Right lobe of liver (tissue), 6 donors: ENCODE measurements at places on chromosomes 7 and 10.
A peak's percentile ranks its signal among the peaks of the same experiment; 100 is the strongest.

- H3K27ac ChIP-seq: no peak overlapping the region
- no peak overlapping the region for H3K4me3 ChIP-seq
- H3K4me1 ChIP-seq: no peaks in the 10 kb centered on the region
- DNase-seq: no peak
Measured at GRCh38 chr7:40946549-40946948, 756.3 kb downstream of the INHBA start.

DNA sequence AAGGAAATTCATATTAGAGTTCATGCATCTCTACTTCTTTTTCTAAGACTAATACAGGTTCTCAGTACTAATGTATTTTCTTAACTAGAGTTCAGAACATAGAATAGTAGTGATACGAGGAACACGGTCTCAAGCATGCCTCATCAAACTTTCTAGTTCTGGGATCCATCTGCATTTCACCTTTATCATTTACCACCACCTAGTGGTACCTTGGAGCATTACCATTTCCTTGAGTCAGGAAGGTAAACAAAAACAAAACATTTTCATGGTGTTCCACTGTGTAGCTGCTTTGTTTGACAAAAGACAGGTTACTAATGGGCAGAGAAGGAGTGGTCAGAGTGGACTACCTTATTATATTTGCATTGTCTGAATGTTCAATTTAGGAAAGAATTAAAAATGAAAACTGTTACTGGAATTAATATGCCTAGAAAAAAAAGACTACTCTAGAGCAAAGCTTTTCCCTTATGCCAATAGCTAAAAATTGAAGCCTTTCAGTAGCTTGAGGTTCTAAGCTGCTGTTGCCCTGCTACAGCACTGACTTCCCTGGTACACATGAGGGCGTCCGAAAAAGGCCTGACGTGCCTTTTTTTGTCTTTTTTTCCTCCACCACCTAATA, 44.5 kb downstream of the STARD3NL start:
- no peak for DNase-seq
- no peak overlapping the region for H3K4me3 ChIP-seq
- H3K4me1 ChIP-seq: no peaks in the 10 kb centered on the region
- H3K27ac ChIP-seq: no peak overlapping the region
- peaks cover 3% of the 10 kb centered on the region for H3K36me3 ChIP-seq

DNA sequence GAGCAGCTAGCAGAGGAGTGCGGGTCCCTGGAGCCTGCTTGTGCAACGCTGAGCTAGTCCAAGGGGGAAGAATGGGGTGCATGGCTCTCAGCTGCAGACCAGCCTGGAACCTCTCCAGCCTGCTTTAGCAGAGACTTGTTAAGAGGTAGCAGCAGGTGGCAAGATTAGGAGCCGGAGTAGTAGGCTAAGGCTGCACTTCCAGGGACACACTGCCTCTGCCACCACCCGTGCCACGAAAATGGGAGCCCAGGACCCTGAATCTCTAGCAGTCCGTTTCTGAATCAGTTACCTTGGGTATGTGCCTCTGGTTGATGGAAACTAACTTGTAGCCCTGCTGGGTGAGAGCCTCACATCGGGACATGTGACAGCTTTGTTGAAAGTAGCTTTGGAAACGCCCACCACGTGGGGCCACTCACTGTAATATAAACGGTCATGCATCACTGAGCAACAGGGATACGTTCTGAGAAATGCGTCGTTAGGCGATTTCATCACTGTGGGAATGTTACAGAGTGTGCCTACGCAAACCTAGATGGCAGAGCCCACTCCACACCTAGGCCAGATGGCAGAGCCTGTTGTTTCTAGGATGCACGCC, 25.9 kb downstream of the HTRA1 start:
- no peak overlapping the region for H3K4me3 ChIP-seq
- H3K4me1 ChIP-seq: no peaks in the 10 kb centered on the region
- H3K27ac ChIP-seq: no peak overlapping the region

GRCh38 chr10:27035163-27035562, 65.1 kb downstream of the ANKRD26 start:
- no peak overlapping the region for H3K4me3 ChIP-seq
- no peak for DNase-seq
- no peaks in the 10 kb centered on the region for H3K27me3 ChIP-seq
- H3K36me3 ChIP-seq: peaks cover 7% of the 10 kb centered on the region
- H3K4me1 ChIP-seq: no peaks in the 10 kb centered on the region
- H3K27ac ChIP-seq: no peak overlapping the region

DNA sequence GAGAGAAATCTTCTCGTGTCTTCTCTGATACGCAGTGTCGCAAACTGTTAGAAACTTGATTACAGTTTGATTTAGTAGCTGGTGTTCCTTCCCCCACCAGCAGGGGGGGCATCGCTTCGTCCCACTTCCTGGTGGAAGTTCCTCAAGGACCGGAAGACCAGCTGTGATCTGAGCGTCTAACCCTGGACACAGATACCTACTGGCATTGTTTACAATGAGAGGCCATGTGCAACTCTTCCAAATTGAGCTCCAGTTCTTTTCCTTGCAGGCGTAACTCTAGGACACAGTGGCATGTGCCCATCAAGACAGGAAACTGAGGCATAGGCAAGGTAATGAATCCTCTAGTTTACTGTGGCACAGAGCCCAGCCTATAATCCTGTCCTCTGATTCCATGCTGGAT, 219.0 kb downstream of the CCDC3 start:
- no peak overlapping the region for H3K27ac ChIP-seq
- no peaks in the 10 kb centered on the region for H3K4me1 ChIP-seq
- H3K4me3 ChIP-seq: no peak overlapping the region
- H3K27me3 ChIP-seq: no peaks in the 10 kb centered on the region
- H3K36me3 ChIP-seq: no peaks in the 10 kb centered on the region

DNA sequence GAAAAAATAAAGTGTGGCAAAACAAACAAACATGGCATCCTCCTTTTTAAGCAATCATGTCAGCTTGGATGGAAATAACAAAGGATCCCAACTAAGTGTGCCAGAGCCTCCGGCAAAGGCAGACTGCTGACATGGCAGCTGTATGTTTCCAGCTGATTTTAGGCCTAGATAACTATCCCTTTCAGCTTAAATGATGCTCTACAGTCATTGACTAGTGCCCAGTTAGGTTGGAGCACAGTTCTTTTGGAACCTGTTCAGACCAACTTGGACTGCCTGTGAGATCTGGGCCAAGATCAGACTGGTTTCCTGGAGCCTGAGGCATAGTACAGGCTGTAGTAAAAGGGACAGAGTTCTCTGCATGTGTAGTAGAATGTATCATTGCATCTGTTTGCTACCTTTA, 128.7 kb downstream of the DYNC1I1 start:
- H3K27ac ChIP-seq: no peak overlapping the region
- no peaks in the 10 kb centered on the region for H3K4me1 ChIP-seq
- DNase-seq: no peak

GRCh38 chr7:117069379-117069778, 116.1 kb downstream of the ST7 start:
- no peaks in the 10 kb centered on the region for H3K27me3 ChIP-seq
- H3K27ac ChIP-seq: no peak overlapping the region
- H3K4me3 ChIP-seq: no peak overlapping the region
- no peaks in the 10 kb centered on the region for H3K36me3 ChIP-seq
- no peak for DNase-seq
- H3K4me1 ChIP-seq: peaks cover 2% of the 10 kb centered on the region

DNA sequence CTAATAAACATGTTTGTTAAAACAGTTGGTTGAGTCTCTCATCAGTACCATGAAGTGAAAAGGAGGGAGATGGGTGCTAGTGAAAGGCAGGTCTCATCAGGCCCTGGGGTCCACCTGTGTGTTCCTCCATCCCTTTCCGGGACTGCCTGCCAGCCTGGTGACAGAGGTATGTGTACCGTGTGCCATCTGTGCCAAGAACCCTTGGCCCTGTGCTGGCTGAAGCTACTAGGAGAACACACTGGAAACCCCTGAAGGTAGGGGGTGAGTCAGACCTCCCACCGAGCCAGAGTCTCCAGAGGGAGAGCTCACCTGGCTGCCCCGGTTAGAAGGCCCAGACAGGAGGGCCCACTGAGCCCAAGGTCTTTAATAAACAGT, 2.3 kb downstream of the DDIT4 start:
- H3K4me1 ChIP-seq: no peaks in the 10 kb centered on the region
- H3K27ac ChIP-seq: peak overlapping the region; percentile 94
- DNase-seq: peak; percentile 86
- H3K36me3 ChIP-seq: no peaks in the 10 kb centered on the region
- peak overlapping the region; percentile 93 for H3K4me3 ChIP-seq
- H3K27me3 ChIP-seq: no peaks in the 10 kb centered on the region

DNA sequence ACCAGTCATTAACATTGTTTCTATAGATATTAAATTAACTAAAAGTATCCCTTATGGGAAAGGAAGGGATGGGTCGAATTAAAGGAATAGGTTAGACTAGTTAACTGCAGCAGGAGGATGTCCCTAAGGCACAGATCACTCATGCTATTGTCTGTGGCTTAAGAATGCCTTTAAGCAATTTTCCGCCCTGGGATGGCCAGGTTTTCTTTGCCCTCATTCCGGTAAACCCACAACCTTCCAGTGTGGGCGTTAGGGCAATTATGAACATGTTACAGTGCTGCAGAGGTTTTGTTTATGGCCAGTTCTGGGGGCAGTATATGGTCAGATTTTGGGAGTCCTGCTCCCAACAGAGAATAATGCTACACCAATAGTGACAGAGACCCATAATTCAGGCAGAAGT, 139.3 kb upstream of the CDK13 start:
- H3K36me3 ChIP-seq: no peaks in the 10 kb centered on the region
- DNase-seq: no peak

- H3K4me3 ChIP-seq: no peak overlapping the region
- H3K36me3 ChIP-seq: no peaks in the 10 kb centered on the region
- no peak for DNase-seq
Measured at GRCh38 chr7:110573862-110574528, 516.9 kb upstream of the LRRN3 start.
